ENCODE measurements at places on chromosomes 16 and 17.

- peak; percentile 63 for DNase-seq
Measured at GRCh38 chr16:89289428-89290395, 72.2 kb downstream of the ZNF778 start.

DNA sequence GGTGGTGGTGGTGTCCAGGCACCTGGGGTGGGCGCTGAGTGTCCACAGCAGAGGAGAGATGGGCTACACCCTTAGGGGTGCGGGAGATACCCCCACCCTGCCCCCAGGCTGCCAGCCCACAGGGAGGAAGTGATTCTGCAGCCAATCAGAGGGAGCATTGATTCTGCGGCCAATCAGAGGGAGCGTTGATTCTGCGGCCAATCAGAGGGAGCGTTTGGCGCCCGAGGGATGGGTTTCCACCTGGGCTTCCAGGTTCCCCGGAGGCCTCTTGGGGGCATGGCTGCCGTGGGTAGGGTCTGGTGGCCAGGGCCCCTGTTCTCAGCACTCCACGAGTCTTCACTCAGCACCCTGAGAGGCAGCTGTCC lies 28.2 kb upstream of the ACSF3 start:
- no peak for DNase-seq

GRCh38 chr17:27741361-27741861 lies 58.9 kb downstream of the NOS2 start:
- DNase-seq = no peak

DNA sequence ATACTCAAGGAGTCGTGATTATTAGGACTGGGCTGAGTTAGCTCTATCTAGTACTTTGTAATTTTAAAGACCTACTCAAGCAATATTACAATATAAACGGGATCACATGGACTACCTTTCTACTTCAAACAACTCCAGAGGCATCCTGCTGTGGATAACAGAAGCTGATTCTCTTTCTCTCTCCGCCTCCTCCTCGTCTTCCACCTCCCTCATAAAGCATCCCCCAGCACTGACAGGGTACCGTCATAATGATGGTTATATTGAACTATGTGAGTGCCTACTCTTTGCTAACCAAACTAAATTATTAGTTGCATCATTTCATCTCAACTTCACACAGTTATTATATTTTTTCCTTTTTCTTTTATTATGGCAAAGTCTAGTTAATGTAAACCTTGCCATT lies 165.4 kb upstream of the FOXF1 start:
- DNase-seq = no peak

DNA sequence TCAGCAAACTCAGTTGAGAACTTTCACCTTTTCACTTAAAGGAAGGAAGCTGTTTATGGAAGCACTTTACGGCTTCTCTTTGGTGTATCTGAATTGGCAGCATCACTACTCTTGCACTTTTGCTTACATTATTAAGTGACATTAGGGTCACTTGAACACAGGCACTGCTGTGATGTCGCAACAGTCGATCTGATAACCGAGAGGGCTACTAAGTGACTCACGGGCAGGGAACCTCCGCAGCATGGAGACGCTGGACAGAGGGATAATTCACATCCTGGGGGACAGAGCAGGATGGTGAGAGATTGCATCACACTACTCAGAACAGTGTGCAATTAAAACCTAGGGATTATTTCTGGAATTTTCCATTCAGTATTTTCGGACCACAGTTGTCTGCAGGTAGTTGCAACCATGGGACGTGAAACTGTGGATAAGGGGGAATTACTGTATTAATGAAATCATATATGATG lies 56.5 kb downstream of the DNAH2 start:
- DNase-seq = no peak

DNA sequence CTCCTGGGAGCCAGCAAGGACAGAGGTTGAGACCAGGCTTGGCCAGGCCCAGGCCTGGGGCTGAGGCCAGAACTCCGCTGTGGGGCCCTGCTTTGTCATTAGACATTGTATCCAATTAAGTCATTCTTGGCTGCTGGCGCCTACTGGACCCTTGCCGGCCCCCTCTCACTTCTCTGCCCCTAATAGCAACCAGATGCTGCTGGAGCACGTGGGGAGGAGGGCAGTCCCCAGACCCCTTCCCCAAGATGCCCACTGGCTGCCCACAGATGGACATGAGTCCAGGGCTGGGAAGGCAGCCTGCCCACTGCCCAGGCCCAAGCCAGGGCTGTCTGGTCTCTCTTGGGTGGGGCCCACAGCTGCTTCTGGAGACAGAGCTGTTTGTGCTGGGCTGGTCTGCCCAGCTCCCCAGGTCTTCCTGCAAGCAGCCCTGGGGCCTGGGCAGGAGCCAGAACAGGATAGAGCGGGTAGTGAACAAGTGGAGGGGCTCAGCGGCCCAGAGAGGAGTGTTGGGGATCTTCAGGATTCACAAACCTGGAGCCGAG lies 7.8 kb downstream of the PLXDC1 start:
- DNase-seq = no peak

- peak; percentile 41 for DNase-seq
Measured at GRCh38 chr16:1983544-1984346, at the start of gene GFER. TSS of gene GFER (plus strand) at chr16:1984193. CDS start at chr16:1984219, 26 bp downstream.

DNA sequence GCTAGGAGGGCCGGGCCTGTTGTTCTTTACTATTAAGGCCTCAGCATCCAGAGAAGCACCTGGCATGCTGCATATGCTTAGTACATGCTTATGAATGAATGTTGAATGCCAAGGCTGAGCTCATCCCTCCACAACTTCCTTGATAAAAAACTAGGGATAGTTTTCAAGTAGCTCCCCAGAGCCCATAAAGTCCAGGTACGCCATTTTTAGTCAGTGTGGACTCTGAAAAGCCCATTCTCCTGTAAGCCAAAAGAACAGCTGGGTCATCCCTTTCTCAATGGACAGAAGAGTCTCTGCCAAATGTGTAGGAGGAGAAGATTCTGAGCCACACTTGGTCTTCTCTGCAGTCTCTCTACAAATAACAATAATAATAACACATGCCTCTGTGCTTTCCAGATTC lies 8.9 kb upstream of the ITGB3 start:
- no peak for DNase-seq

GRCh38 chr17:77258638-77259037 lies 117.9 kb downstream of the SEC14L1 start:
- DNase-seq = no peak

DNA sequence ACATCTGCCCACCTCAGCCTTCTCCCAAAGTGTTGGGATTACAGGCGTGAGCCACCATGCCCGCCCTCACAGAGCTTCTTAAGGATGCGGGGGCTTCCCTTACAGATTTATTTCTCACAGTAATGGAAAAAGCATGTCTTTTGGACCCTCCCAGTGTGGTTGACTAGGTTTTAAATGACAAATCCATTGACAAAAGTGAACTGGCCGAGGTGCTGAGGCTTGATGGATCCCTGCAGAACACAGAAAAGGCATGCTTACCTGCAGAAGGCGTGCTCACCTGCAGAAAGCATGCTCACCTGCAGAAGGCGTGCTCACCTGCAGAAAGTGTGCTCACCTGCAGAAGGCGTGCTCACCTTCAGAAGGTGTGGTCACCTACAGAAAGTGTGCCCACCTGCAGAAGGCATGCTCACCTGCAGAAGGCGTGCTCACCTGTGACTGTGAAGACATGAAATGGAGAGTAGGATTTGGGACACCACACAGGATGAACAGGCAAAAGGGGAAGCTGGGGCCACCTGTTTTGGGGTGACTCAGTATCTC lies 15.1 kb upstream of the BBS2 start:
- no peak for DNase-seq

- no peak for DNase-seq
Measured at GRCh38 chr17:51217946-51218345, 41.9 kb downstream of the MBTD1 start.

DNA sequence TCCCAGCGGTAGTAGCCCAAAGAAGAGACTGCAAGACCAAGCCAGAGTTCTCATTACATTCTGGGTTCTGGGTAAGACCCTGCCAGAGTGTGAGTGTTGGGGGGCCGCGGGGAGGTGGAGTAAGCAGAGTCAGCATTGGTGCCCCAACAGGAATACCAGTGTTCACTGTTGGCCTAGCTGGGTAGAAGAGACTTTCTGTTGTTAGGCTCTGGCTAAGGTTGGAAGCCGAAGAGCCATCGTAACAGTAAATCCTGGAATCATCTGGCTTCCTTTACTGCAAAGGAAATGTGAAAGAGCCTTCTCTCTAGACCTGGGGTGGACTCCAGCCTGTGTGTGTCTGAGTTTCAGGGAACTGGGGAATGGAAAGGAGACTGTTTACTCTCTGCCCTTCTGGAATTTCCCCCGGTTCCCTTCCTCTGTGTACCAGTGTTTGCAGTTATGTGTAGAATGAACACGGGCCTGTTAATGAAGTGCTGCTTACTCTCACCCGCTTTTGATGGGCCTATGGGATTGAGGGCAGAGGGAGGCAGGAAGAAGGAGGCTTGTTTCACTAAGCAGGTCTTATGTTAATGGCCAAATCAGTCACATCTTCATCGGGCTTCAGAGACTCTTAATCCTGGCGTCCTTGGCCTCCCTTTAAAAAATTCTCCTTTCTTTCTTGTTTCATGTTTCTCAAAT lies 68.5 kb downstream of the WWP2 start:
- no peak for DNase-seq

- no peak for DNase-seq
Measured at GRCh38 chr17:79978548-79978855, 57.2 kb downstream of the TBC1D16 start.

DNA sequence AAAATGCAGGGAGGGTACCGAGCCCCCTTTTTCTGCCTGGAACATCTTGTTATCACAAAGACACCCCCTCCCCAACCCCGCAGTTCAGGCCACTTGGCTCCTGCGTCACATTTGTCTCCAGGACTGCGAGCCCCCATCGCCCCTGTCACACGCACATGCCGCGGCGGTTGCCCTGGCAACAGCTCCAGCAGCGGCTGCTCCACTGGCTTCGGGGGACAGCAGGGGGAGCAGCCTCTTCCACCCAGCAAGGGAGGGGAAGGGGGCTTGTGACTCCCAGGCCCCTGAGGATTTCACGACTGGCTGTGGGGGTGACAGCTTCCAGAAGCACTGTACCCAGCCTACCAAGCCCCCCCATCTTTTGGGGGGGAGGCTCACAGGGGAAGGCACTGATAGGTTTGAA lies 2.6 kb downstream of the BAIAP3 start:
- no peak for DNase-seq

DNA sequence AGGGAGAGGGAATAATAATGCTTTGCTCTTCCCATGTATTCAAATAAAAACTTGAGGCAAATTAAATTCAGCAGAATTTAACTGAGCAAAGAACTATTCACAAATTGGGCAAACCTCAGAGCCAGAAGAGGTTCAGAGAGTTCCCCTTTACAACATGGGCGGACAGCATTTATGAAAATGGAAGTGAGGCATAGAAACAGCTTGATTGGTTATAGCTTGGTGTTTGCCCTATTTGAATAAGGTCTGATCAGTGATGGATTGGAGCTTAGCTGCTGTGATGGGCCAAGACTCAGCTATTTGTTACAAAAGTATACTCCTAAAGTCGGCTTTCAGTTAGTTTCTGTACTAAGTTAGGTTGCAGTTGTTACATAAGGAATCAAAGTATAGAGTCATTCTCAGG lies 63.0 kb downstream of the TMEM100 start:
- no peak for DNase-seq

DNA sequence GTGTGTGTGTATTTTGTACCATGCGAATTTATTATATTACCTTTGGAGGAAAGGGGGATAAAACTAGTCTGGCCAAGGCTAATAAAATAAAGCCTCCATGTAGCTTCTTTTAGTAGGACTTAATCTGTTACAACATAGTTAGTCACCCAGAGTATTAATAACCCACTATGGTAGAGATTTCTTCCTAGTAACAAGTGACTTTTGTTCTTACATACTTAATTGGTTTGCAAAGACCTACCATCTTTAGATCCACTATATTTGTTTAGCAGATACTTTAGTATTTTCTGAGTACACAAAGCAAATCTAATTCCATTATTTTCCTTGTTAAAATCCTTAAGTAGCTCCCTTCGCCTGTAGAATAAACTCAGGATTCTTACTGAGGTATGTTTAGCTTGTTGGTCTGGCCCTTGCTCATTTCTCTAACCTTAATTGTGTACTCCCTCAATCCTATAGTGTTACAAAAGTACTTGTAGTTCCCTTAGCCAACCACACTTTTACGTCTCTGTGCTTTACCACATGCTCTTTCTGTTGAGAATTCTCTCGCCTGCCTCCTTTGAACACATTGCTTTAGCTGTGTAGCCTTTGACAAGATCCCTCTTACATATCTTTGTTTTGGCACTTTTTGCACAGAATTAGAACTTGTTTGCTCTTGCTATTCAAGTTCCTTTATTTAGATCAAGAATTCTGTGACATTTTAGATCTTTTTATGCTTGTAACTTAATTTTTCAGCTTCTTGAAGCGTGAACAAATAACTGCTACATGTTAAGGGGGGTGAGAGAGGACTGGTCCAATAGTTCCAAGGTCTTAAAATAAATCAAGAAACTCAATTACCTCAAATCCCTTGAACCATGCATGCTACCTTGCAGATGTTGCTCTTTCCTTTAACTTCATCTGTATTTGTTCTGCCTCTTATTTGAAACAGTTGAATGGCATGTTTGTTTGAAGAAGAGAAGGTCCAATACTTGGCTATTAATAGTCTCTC lies 23.8 kb downstream of the CLTC start:
- no peak for DNase-seq

- DNase-seq = no peak
Measured at GRCh38 chr17:51155416-51155815, 2.1 kb downstream of the NME1 start.

DNA sequence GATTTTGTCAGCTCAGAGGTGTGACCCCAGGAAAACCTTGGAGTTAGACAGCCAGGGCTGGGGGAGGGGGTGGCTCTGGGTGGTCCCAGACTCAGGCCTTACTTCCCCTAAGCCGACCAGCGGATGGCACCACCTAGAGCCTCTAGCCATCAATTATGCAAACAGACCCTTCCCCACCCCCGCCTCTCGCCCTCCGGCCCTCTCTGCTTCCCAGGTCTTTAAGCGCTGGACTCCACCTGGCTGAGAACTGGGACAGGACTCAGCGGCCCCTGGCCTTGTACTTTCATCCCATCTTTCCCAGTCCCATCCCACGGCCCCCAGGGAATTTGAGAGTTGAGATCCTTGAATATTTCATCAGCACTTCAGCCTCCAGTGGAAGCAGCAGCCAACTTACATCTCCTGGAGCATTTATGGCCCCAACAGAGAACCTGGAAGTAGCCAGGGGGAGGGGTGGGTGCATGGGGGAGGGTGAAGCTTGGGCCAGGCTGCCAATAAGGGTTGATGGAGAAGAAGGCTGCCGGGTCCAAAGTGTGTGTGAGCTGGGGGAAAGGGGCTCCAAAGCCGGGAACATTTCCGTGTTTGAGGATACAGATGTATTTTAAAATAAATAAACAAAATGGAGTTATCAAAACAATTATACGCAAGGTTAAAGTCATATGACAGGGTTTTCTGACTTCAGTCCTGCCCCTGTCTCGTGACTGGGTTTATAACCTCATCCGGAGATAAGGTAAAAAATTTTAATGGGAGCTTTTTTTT lies 7.5 kb upstream of the JUP start:
- no peak for DNase-seq

GRCh38 chr17:8609910-8610309 lies 20.6 kb downstream of the MYH10 start:
- no peak for DNase-seq

GRCh38 chr17:60501589-60501988 lies 24.5 kb downstream of the APPBP2 start:
- no peak for DNase-seq

GRCh38 chr17:65065906-65066305 lies 9.4 kb upstream of the GNA13 start:
- DNase-seq = no peak
